ENCODE measurements at places on chromosomes 16 and 17.

DNA sequence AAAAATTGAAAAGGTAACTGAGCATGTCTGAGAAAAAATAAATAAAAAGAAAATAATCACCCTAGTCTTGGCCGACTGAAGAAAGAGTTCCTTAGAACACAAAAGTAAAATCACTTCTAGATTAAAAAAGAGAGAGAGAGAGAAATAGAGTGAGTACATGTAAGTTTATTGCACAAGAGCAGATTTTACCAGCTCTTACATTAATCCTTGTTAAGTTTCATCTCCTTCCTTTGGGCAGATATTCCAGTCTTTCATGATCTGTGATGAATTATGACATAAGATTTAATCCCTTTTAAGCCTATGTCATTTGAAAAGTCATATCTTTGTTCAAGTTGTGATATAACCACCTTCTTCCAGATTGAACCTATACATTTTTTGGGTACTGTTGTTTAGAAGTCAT is 54.8 kb downstream of the NFAT5 start:
- DNase-seq = no peak

GRCh38 chr17:20929334-20929733 is 113.5 kb downstream of the USP22 start:
- DNase-seq = no peak

GRCh38 chr16:56748191-56748590 is 18.3 kb downstream of the NUP93 start:
- DNase-seq = no peak

DNA sequence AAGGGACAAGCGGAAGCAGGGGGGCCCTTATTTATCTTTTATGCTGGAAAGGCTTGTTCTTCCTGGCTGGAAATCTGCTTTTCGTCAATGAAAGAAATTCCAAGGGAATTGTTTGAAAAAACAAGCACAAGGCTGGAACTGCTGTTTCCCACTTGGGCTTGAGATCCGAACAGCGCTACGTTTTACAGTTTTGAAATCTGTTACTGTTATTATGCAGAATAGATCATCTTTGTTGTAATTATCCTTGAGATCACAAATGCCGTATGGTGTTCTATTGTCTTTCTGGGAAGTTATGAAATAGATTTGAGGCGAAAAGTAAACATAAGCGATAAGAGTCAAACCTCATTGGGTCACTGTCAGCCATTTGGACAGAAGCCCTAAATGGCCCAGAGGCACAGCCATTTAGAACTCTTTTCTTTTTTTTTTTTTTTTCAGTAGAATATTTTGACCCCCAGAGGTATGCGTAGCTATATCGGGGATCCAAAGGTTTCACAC is 223.3 kb downstream of the IRX3 start:
- DNase-seq = no peak

DNA sequence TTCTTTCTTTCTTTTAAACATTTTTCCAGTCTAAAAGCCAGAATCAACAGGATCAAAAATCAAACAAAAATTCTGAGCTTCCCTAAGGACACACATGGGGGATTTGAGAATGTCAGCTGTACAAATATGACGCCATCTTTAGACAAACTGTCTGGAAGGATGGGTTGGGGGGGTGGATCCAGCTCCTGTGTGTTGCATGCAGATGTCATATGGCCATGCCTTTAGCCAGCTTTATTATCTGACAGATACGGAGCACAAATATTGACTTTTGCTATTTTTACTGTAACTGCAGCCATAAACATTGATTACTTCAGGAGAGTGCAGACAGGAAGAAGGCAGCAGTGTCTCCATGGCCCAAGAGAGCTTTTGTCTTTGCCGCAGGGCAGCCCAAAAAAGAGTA is 279.4 kb upstream of the ELAC2 start:
- DNase-seq = no peak

- peak; percentile 32 for DNase-seq
Observed at GRCh38 chr16:88691924-88692560, 5.7 kb upstream of the SNAI3 start.

DNA sequence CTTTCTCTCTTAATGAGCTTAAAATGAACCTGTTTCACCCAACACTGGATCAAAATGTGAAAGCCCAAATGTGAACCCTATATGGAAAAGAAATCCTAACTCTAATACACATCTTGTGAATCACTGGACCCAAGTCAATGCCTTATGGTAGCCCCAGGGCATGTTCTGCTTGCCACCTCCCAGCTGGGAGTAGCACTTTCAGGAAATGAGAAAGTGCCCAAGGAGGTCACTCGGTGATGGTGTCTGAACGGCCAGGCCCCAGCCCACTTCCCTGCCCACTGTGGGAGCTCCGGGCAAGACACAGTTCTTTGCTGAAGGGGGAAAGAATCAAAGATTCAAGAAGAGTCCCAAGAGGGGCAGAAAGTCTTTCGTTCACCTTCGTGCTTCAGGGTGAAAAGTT is 46.1 kb downstream of the GTF3C1 start:
- no peak for DNase-seq

GRCh38 chr17:5753421-5753820 is 169.1 kb upstream of the NLRP1 start:
- DNase-seq = no peak

- DNase-seq = no peak
Observed at GRCh38 chr16:68719993-68720489, 17.1 kb upstream of the CDH1 start.

DNA sequence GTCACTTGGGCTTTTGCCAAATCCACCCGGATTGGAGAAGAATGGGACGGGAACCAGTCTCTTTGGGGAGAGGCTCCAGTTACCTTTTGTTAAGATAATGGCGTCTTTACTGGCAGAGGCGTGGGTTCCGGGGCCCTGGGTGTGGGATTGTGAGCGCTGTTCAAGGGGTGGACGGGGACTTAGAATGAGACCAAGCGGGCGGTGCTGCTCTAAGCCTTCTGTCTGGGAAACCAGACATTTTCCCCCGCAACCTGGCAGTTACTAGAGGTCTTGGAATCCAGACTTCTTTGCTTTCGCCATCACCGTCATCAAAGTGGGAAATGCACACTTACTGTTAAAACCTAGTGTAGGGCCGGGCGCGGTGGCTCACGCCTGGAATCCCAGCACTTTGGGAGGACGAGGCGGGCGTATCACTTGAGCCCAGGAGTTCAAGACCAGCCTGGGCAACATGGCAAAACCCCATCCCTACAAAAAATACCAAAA is 706 bp downstream of the TEN1 start:
- peak; percentile 81 for DNase-seq

GRCh38 chr16:27726621-27727261 is 176.8 kb downstream of the KATNIP start:
- DNase-seq = no peak

Measured in hypothalamus (tissue), 51 donors.